Anterior cingulate cortex (tissue), 58 donors: ENCODE measurements at places on chromosomes 13 and 19.

DNA sequence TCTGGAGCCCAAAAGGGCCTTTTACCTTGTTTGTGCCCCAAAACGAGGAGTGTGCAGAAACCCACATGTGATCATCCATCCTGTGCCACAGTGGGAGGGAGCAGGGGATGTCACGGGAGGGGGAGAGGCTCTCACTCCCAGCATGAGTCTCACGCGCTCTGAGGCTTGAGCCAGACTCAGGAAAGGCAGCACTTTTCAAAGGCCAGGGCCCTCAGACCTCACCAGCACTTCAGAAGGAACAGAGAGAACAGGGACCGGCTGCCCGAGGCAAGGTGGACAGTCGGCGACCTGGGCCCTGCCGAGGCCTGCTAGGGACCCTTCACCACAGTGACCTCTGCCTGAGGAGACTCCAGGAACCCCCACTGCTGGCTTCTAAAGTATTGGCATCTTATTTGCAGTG lies 71.7 kb upstream of the WASF3 start:
- DNase-seq, result no peak

- DNase-seq, result no peak
Observed at GRCh38 chr19:18230941-18231734, 4.9 kb upstream of the PDE4C start.

GRCh38 chr13:73591861-73592260 lies 533.1 kb downstream of the KLF5 start:
- DNase-seq, result no peak

- DNase-seq, result no peak
Observed at GRCh38 chr19:56491399-56491798, 14.3 kb upstream of the ZNF667 start.
